Caudate nucleus (tissue), 63 donors: ENCODE measurements at places on chromosomes 2 and 18.

- DNase-seq, result no peak
Observed at GRCh38 chr2:200396781-200397242, 90.3 kb downstream of the SPATS2L start.

DNA sequence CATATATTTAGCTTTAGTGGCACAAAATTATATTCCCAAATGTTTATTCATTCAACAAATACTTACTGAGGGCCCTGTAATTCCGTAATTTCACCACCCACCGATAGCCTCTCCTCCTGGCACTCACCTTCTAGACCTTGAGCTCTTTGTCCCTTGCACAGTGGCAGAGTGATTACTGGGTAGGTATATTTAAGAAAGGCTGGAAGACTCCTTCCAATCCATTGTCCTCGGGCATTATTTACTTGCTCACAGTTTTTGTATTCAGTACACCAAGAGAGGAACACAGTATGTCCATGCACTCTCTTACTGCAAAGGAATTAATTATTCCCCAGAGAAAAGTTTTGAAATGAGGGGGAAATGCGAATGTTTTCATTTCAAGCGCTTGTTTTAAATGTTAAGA, 1.1 kb upstream of the CDCA7 start:
- DNase-seq, result no peak

DNA sequence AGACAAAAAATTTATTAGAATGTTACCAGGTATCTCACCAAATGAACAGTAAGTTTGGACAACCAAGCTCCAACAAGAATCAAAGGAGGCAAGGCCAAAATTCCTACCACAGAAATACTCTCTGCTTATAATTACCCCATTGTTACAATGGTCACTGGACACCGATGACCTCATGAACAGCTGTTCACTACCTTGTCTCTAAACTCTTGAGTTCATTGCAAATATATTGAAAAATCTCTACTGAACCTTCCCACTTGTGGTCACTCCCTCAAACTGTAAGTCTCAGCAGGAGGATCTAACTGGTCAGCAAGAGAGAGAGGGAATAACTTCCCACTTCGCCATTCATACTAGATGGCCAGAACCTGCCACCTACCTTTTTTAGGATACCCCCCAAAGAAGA, 50.0 kb downstream of the ERBB4 start:
- no peak for DNase-seq

- DNase-seq, result no peak
Observed at GRCh38 chr2:37642907-37643729, 28.3 kb downstream of the CDC42EP3 start.

DNA sequence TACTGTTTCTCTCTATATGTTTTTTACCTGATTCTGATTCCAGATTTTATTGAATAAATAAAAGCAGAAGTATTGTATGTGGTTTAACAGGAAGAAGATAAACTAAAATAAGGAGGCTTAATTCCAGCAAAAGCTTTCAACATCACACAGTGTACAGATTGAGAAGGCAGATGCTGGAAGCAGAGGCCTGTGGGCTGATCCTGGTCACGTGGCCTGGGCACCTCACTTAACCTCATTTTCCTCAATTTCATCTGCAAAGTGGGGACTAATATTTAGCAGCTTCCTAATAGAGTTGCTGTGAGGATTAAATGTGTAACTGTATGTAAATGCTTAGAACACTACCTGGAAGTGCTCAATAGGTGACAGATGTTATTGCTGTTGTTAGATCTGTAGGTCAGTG, 58.0 kb downstream of the CDCA7 start:
- DNase-seq, result no peak

GRCh38 chr2:39781697-39782096, 2.6 kb upstream of the THUMPD2 start:
- DNase-seq, result no peak

DNA sequence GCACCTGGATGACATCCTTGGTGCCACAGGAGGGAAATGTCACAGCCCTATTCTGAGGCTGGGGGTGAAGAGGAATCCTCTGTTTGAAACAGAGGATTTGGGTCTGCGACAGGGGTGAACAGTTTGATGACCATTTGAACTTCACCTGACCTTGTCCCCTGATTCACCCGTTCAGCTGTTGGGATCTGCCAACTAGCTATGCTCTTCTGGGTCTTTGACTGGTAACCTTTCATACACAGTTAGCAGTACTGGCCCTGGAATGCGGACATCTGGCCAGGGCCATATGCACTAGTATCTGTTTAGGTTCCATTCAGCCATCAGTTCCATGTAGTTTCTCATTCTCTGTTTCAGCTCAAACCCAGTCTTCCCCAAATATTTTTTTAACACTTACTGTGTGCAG, 72.6 kb upstream of the MCFD2 start:
- DNase-seq, result no peak
